ENCODE measurements at places on chromosomes 16 and 17.

- DNase-seq: no peak
These were observed 17.2 kb downstream of the SPAG9 start for GRCh38 chr17:51103451-51103850.

DNA sequence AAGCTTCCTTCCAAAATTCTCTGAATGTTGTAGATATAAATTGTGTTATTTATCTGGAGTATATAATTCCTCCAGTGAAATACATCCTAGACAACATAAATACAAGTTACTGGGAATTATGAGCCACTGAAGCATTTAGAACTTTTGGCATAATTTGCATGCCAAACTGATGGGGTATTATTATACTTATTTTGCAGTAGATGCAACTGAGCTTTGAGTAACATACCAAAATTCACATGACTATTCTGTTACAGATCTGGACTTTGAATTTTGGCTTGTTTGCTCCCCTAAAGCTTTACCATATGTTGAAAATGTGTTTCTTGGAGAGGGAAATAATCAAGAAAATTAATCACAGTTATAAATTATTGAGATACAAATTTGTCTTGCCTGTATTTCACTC lies 372.5 kb downstream of the CDH11 start:
- no peak for DNase-seq

DNA sequence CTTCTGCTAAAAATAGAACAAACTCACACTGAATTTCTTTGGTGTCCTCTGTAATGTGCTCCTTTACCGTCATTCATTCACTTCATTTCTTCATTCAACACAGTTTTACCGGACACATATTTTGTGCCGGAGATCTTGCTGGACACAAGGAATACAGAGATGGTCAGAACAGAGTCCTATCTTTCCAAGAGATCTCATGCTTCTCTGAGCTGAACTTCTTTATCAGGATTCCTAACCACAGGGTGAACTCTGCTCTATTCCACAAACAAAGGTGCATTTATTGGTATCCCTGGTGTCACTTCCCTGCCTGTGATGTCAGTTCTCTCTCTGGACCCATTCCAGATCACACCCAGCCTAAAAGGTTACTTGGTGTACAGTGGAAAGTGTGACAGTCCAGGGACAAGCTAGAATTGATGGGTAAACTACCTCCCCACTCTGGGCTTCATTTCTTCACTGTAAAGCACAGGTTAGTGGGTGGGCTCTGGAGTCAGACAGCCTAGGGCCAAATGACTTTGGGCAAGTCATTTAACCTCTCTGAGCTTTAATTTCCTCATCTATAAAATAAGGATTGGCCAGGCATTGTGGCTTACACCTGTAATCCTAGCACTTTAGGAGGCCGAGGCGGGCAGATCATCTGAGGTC lies 4.2 kb downstream of the IFI35 start:
- DNase-seq: no peak

DNA sequence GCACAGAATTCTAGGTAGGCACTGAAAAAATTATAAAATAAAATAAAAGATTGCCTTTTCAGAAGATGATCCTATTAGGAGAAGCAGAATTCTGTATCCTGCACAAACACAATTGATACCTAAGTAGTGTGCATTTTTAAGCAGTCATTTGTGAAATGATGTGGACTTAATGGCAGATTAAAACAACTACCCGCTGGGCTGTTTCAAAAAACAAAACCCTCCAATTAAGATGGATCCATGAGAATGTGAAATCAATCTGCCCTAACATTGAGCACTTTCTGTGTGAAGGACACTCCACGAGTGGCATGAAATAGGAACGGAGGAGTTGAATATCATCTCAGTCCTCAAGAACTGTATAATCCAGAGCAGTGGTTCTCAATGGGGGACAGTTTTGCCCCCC lies 1012.8 kb upstream of the EEF2KMT start:
- no peak for DNase-seq

DNA sequence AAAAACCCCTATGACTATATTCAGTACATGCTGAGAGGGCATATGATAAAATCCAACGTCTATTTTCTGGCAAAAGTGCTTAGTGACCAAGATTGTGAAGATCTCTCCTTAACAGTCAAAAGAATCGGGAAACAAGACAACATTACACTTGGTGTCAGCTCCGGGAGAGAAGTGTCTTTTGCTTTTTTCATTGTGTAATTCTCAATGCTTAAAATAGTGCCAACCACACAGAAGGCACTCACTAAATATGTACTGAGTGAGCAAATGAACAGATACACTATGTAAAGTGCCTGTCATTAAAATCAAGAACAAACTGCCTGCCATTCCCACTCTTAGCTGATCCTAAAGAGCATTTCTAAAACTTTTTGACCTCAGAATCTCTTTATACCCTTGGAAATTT lies 34.1 kb downstream of the VPS53 start:
- no peak for DNase-seq

GRCh38 chr16:48895142-48895541 lies 285.2 kb upstream of the N4BP1 start:
- no peak for DNase-seq

GRCh38 chr16:65426484-65426883 lies 304.6 kb upstream of the CDH11 start:
- no peak for DNase-seq

GRCh38 chr17:41446806-41447205 lies 6.0 kb upstream of the KRT38 start:
- no peak for DNase-seq

- no peak for DNase-seq
These were observed 24.4 kb downstream of the ATP6V0D1 start for GRCh38 chr16:67456391-67457081.

DNA sequence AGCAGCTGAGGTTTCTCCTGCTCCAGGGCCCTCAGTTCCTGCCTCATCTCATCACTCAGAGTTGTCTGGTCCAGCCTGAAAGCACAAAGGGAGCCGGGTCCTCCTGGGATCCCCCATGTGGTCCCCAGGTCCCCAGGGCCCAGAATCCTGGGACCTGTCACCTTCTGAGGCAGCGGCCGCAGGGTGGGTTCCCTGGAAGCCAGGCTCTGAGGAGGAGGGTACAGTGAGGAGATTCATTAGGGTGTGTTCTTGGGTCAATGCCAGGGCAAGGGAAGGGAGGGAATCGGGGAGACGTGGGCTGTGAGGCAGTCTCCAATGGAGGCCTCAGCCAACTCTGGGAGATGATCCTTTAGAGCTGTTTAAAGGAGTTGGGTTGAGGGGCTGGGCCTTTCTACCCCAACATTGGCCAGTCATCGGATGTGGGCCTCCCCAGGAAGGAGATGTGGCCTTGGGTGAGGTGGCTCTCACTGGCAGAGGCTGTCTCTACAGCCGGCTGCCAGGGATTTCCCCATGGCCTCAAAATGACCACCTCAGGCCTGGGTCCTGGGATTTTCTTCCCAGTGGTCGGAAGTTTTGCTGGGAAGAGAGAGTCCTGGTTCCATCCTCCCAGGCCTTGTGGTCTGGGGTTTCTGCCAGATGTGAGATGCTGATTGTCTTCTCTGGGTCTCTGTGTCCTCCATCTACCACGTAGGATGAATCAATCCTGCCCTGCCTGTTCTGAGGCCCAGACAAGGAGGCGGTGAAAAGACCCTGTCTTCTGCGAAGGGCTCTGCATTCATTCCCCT lies 47.3 kb downstream of the NLRP1 start:
- DNase-seq: no peak

DNA sequence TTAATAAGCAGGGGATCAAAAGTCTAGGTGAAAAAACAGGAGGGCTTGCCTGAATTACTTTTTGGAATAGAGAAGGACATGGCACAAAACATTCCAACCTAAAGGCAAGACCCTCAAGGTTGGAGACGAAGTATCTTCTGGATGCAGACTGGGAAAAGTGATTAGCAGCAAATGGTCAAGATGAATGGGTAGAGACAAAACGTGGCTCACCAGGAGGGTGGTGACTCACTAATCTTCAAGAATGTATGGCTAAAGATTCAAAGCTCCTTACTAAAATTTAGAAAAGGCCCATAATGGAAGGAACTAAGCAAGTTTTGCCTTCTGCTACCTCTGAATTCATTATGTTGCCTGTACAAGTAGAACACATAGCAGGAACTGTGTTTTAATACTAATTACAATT lies 469.5 kb upstream of the RBFOX1 start:
- no peak for DNase-seq

DNA sequence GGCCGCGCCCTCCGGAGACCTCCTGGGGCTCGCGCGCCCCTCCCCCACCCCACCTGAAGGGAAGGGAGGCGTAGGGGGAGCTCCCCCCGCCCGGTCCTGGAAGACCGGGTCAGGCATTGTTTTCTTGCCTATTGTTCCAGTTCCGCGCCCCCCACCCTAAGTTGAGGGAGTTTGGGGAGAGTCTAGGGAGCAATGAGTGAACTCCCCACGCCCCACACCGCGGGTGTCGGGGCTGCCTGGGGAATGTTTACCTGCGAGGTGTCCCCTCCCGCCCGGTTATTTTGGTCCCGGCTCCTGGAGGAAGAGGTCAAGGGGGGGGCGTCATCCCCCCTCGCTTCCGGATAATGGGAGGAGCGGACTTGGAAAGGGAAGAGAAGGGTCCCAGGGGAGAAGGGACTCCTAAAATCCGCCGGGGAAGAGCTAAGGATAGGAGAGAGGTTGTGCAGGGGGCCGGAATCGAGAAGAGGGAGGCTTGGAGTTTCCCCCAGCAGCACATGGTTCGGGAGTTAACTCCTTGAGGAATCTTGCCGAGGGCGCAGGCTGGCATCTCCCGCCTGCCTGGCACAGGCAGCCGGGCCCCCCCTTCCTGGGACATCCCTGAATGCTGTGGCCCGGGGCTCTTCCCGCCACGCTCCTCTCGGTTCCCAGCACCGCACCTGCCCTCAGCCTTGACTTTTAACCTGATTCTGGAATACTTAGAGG lies 881 bp downstream of the MLLT6 start:
- no peak for DNase-seq

GRCh38 chr17:28497931-28498330 lies 8.2 kb upstream of the FOXN1 start:
- DNase-seq: no peak

DNA sequence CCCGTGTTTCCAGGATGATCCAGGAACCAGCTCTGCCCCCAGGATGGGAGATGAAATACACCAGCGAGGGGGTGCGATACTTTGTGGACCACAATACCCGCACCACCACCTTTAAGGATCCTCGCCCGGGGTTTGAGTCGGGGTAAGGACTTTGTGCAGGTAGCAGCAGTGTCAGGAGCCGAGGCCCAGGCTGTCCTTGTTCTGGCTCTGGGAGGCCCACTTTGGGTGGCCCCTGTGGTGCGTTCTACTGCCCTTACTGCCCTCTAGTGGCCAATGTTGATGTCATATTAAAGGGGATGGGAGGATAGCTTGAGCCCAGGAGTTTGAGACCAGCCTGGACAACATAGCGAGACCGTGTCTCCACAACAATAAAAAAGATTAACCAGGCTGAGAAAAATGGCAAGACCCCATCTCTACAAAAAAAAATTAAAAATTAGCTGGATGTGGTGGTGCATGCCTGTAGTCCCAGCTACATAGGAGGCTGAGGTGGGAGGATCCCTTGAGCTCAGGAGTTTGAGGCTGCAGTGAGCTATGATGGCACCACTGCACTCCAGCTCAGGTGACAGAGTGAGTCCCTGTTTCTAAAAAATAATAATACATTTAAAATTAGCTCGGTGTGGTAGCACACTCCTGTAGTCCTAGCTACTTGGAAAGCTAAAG lies 20.9 kb upstream of the CLEC18A start:
- DNase-seq: no peak

GRCh38 chr17:52027620-52028295 lies 130.8 kb downstream of the CA10 start:
- no peak for DNase-seq

GRCh38 chr17:48717367-48718226 lies 4.7 kb downstream of the PRAC1 start:
- DNase-seq: no peak

DNA sequence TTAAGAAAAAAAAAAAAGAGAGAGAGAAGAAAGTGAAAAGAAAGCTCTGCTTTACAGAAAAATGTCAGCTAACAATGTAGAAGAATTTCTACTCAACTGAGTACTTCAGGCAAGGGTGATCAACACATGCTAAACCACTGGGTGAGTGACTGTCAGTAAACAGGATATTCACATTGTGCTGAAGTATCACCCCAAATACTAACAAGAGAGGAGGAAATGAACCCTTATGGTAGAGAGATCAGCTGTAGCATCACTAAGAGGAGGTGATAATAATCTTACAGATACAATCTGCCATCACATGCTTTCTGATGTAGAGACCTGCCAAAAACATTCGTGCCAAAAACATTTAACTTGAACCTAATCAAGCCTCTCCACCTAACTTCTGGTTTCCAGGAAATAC lies 30.7 kb upstream of the ICAM2 start:
- no peak for DNase-seq

DNA sequence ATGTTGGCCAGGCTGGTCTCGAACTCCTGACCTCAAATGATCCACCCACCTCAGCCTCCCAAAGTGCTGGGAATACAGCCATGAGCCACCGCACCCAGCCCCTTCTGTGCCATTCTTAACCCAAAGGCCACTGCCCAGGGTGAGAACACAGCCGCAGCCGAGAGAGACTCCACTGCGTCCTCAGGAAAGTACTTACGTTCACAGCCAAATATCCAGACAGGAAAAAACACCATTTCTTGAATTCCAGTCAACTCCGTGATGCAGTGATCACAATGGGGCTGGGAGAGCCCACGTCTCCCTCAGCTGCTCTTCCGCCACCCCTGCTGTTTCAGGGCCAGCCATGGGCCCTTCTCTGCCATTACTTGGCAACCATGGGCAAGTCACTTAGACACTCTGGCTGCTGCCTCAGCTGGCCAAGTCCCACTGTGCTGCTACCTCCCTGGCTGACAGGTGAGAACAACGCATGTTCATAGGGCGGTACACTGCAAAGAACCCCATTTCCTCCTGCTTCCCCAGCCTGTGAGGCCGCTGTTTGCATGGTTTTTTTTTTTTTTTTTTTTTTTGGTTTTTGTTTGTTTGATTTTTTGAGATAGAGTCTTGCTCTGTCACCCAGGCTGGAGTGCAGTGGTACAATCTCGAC lies 4.3 kb downstream of the CDIP1 start:
- no peak for DNase-seq

Measured in SIG-M5 (cell line).